Esophagus squamous epithelium (tissue), 5 donors: ENCODE measurements at places on chromosomes 2 and 18. TPM values are rescaled to one million over a fixed set of nuclear protein-coding genes. Genes with fewer than 3 reads are reported as not detected.
A peak's percentile ranks its signal among the peaks of the same experiment; 100 is the strongest.

The PCARE gene
- not detected for total RNA-seq

The AQP12A gene
- total RNA-seq: not detected

- no peak for DNase-seq
- H3K4me1 ChIP-seq: no peaks in the 10 kb centered on the region
- no peaks in the 10 kb centered on the region for H3K36me3 ChIP-seq
- no peaks in the 10 kb centered on the region for H3K27me3 ChIP-seq
- no peak overlapping the region for H3K4me3 ChIP-seq
- no peak overlapping the region for H3K27ac ChIP-seq
Measured at GRCh38 chr2:186379052-186379451, 107.0 kb upstream of the ZC3H15 start.

- no peaks in the 10 kb centered on the region for H3K36me3 ChIP-seq
- H3K4me3 ChIP-seq: no peak overlapping the region
- no peaks in the 10 kb centered on the region for H3K27me3 ChIP-seq
- H3K4me1 ChIP-seq: no peaks in the 10 kb centered on the region
- no peak overlapping the region for H3K27ac ChIP-seq
Measured at GRCh38 chr2:148519013-148519412, 125.5 kb upstream of the EPC2 start.

The MYL12A gene
- 351 TPM for total RNA-seq

The RAX gene
- not detected for total RNA-seq

DNA sequence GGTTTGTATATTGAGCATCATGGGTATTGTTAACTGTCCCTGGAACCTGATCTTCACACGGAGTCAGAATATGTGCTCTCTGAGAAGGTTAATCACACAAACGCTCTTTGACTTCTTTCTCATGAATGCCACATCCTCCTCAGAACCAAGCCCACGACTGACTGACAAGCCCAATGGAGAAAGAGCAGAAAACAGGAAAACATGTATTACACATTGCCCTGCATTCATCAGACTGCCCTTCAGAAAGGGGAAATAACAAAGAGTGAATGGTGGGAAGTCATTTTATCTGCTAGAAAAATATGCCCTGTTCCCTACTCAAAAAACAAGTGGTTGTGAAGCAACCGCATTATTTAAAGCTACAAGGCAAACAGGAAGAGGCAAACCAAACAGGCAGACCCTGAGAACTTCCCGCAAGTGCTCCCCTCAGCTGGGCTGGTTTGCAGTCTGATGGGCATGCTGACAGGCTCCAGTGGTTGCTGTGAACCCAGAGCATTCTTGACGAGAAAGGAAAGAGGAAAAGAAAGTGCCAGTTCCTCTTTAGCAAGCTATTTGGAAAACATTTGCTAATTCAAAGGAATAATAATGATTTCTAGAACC, 172.9 kb upstream of the SETBP1 start:
- no peak overlapping the region for H3K4me3 ChIP-seq
- H3K27me3 ChIP-seq: no peaks in the 10 kb centered on the region
- no peak for DNase-seq
- no peaks in the 10 kb centered on the region for H3K36me3 ChIP-seq

The CD28 gene
- total RNA-seq: 0.44 TPM

DNA sequence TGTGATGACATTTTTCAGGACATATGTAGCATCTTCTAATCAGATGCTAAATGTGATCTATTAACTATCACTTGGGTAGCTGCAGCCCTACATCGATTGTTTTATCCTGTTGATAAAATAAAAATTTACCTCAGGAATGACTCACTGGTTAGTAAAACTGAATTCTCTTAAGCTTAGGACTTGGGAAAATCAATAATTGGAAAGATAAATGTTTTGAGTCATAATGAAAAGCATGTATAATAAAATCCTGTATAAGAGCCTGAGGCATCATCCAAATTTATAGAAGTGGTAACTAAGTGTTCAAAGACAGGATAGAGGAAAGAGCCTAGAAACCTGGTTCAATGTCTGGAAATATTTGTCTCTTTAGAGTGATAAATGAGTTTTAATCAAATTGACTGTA, 168.1 kb upstream of the VWC2L start:
- H3K4me3 ChIP-seq: no peak overlapping the region
- no peaks in the 10 kb centered on the region for H3K36me3 ChIP-seq
- no peak for DNase-seq

DNA sequence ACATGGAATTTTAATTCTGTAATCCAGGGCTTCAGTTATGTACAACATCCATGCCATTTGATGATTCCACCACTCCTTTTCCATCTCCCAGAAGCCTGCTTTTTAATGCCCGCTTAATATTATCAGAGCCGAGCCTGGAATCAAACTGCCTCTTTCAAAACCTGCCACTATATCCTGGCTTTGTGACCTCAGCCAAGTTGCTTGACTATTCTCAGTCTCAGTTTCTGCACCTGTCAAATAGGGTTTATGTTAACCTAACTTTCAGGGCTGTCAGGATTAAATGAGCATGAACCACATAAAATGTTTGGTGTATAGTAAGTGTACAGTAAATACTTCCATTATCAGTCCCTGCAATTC, 108.7 kb downstream of the XRCC5 start:
- H3K4me3 ChIP-seq: no peak overlapping the region
- H3K4me1 ChIP-seq: peaks cover 10% of the 10 kb centered on the region
- H3K36me3 ChIP-seq: no peaks in the 10 kb centered on the region
- no peaks in the 10 kb centered on the region for H3K27me3 ChIP-seq
- no peak for DNase-seq

GRCh38 chr2:123540291-123540690, 484.8 kb upstream of the CNTNAP5 start:
- no peak overlapping the region for H3K27ac ChIP-seq
- no peaks in the 10 kb centered on the region for H3K27me3 ChIP-seq
- H3K4me1 ChIP-seq: no peaks in the 10 kb centered on the region

DNA sequence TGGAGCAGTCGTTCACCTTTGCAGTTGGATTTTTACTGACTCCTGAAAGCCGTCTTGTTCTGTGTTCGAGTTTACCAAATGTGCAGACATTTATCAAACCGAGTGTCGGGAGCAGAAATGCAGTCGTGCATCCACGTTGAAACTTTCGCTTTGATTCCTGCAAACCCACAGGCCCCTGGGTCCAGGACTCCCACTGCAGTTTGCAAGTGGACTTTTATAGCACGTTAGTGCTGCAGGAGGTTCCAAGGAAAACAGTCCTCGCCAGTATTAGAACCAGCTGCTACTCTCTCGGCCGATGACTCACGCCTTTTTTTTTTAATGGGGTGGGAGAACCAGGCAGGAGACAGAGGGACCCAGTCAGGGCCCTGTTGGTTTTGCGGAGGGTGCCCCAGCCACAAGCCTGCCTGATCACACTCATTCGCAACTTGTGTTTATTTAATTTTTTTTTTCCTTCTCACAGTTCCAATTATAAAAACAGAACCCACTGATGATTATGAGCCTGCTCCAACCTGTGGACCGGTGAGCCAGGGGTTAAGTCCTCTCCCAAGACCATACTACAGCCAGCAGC, 90.1 kb downstream of the NFATC1 start:
- H3K4me1 ChIP-seq: peaks cover 3% of the 10 kb centered on the region
- no peak overlapping the region for H3K27ac ChIP-seq
- peak overlapping the region; percentile 26 for H3K4me3 ChIP-seq
- no peaks in the 10 kb centered on the region for H3K27me3 ChIP-seq

DNA sequence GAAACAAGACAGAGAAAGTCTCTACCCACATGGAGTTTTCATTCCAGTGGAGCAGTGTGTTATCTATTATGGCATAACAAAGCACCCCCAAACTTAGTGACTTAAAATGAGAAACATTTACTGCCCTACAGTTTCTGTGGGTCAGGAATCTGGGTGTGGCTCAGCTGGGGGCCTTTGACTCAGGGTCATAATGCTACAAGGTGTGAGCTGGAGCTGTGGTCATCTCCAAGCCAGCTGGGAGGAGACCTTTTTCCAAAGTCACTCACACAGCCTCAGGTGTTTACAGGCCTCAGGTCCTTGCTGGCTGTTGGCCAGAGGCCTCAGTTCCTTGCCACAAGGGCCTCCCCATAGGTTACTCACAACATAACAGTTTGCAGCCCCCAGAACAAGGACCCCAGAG, 169.2 kb downstream of the ETAA1 start:
- H3K27me3 ChIP-seq: no peaks in the 10 kb centered on the region
- no peaks in the 10 kb centered on the region for H3K36me3 ChIP-seq
- DNase-seq: no peak
- H3K4me3 ChIP-seq: no peak overlapping the region
- H3K4me1 ChIP-seq: no peaks in the 10 kb centered on the region

DNA sequence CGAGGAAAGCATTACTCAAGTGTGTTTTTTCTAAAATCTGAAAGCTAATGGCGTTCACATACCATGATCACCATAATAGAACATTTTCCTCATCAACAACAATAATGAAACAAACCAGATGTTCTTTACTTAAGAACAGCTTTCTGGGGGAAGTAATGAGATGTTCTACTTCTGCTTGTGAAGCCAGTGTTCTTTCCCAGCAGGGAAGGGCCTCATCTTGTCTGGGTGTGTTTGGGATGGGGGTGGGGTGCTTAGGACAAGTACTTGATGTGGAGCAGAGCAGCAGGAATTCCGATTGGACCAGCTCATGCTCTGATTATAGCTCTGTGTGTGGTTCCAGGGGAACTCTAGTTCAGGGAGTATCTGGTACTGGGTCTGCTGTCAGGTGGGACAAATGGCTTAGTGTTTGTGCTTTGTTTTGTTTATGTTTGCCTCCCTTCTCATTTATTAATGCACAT, 163.0 kb upstream of the NOSTRIN start:
- H3K4me1 ChIP-seq: peaks cover 14% of the 10 kb centered on the region
- no peak overlapping the region for H3K4me3 ChIP-seq
- H3K27me3 ChIP-seq: no peaks in the 10 kb centered on the region
- DNase-seq: no peak
- H3K27ac ChIP-seq: peak overlapping the region; percentile 54

GRCh38 chr2:201607568-201607967, 35.7 kb downstream of the TMEM237 start:
- H3K36me3 ChIP-seq: no peaks in the 10 kb centered on the region
- no peak for DNase-seq
- H3K27me3 ChIP-seq: no peaks in the 10 kb centered on the region

- H3K36me3 ChIP-seq: no peaks in the 10 kb centered on the region
- no peaks in the 10 kb centered on the region for H3K27me3 ChIP-seq
- no peak overlapping the region for H3K4me3 ChIP-seq
- no peaks in the 10 kb centered on the region for H3K4me1 ChIP-seq
Measured at GRCh38 chr2:78281164-78281563, 744.3 kb upstream of the REG3G start.

DNA sequence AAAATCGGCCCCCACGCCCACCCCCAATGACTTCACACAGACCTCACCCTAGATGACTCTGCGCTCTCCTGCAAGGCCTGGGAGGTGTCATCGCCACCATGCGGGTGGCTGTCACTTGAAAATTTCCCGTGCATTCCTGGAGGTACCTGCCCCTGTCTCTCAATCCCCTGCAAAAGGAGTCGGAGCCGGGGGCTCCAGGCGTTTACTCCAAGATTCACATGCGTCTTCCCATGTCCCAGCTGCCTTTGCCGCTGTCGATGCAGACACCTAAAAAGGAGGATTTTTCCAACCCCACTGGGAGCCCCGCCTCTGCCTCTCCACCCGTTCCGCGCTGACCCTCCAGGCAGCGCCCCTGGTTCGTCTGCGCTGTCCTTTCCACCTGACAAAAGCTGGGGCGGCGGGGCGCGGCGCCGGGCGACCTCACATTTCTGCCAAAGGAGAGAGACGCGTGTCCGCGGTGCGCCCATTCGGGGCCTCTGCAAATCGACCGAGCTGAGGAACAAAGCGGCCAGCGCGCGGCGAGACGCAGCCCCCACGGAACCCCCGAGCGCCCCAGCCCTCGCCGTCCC, 667 bp downstream of the REEP1 start:
- DNase-seq: no peak
- H3K4me3 ChIP-seq: peak overlapping the region; percentile 79
- peak overlapping the region; percentile 79 for H3K27ac ChIP-seq
- no peaks in the 10 kb centered on the region for H3K27me3 ChIP-seq
- peaks cover 13% of the 10 kb centered on the region for H3K4me1 ChIP-seq

The ZNF521 gene
- 4.8 TPM for total RNA-seq

The CHRND gene
- total RNA-seq: not detected

GRCh38 chr2:56688661-56689060, 504.9 kb downstream of the CCDC85A start:
- DNase-seq: no peak
- no peak overlapping the region for H3K27ac ChIP-seq
- H3K36me3 ChIP-seq: no peaks in the 10 kb centered on the region
- no peaks in the 10 kb centered on the region for H3K4me1 ChIP-seq
- H3K4me3 ChIP-seq: no peak overlapping the region

DNA sequence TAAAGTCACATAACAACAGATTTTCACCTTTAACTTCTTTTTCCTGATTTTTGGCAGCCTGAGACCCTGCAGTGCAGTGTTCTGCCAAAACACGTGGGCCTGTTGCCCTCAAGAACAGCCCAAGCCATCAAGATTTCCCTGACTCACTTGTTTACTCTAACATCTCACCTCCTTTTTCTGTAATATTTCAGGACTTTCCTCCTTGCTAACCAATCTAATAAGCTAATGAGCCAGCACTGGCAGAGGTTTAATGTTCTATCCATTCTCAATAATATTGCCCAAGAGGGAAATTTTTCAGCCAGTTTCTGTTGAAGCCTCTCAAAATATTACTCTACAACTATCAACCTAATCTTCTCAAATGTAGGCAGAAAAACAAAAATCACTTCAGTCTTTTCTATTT, 635.2 kb downstream of the DPP10 start:
- H3K27me3 ChIP-seq: no peaks in the 10 kb centered on the region
- no peaks in the 10 kb centered on the region for H3K4me1 ChIP-seq
- no peaks in the 10 kb centered on the region for H3K36me3 ChIP-seq
- no peak overlapping the region for H3K27ac ChIP-seq

- no peak for DNase-seq
- no peaks in the 10 kb centered on the region for H3K27me3 ChIP-seq
- no peak overlapping the region for H3K27ac ChIP-seq
- no peak overlapping the region for H3K4me3 ChIP-seq
- H3K36me3 ChIP-seq: no peaks in the 10 kb centered on the region
Measured at GRCh38 chr18:42268798-42269197, 313.8 kb downstream of the PIK3C3 start.

GRCh38 chr2:148653437-148653836, 8.9 kb downstream of the EPC2 start:
- DNase-seq: no peak
- no peak overlapping the region for H3K4me3 ChIP-seq
- H3K27ac ChIP-seq: no peak overlapping the region
- H3K27me3 ChIP-seq: no peaks in the 10 kb centered on the region

- H3K27me3 ChIP-seq: no peaks in the 10 kb centered on the region
- H3K36me3 ChIP-seq: no peaks in the 10 kb centered on the region
- no peak overlapping the region for H3K4me3 ChIP-seq
- no peak overlapping the region for H3K27ac ChIP-seq
- peaks cover 7% of the 10 kb centered on the region for H3K4me1 ChIP-seq
- DNase-seq: no peak
Measured at GRCh38 chr2:74632939-74633312, 15.2 kb downstream of the M1AP start.

- H3K27ac ChIP-seq: no peak overlapping the region
- no peaks in the 10 kb centered on the region for H3K4me1 ChIP-seq
- DNase-seq: no peak
- H3K27me3 ChIP-seq: no peaks in the 10 kb centered on the region
- H3K36me3 ChIP-seq: no peaks in the 10 kb centered on the region
Measured at GRCh38 chr2:199690225-199690624, 160.8 kb downstream of the FTCDNL1 start.

The ALPP gene
- total RNA-seq: not detected

The RAMP1 gene
- 0.76 TPM for total RNA-seq

GRCh38 chr18:44411262-44411905, 269.3 kb upstream of the SETBP1 start:
- no peak for DNase-seq
- no peak overlapping the region for H3K27ac ChIP-seq
- no peaks in the 10 kb centered on the region for H3K27me3 ChIP-seq
- H3K4me1 ChIP-seq: peaks cover 39% of the 10 kb centered on the region
- H3K36me3 ChIP-seq: no peaks in the 10 kb centered on the region

GRCh38 chr18:50651334-50651733, 91.4 kb downstream of the MAPK4 start:
- H3K36me3 ChIP-seq: no peaks in the 10 kb centered on the region
- H3K4me1 ChIP-seq: no peaks in the 10 kb centered on the region
- no peak overlapping the region for H3K27ac ChIP-seq
- H3K4me3 ChIP-seq: no peak overlapping the region
